ENCODE measurements at places on chromosomes 1 and 21.

DNA sequence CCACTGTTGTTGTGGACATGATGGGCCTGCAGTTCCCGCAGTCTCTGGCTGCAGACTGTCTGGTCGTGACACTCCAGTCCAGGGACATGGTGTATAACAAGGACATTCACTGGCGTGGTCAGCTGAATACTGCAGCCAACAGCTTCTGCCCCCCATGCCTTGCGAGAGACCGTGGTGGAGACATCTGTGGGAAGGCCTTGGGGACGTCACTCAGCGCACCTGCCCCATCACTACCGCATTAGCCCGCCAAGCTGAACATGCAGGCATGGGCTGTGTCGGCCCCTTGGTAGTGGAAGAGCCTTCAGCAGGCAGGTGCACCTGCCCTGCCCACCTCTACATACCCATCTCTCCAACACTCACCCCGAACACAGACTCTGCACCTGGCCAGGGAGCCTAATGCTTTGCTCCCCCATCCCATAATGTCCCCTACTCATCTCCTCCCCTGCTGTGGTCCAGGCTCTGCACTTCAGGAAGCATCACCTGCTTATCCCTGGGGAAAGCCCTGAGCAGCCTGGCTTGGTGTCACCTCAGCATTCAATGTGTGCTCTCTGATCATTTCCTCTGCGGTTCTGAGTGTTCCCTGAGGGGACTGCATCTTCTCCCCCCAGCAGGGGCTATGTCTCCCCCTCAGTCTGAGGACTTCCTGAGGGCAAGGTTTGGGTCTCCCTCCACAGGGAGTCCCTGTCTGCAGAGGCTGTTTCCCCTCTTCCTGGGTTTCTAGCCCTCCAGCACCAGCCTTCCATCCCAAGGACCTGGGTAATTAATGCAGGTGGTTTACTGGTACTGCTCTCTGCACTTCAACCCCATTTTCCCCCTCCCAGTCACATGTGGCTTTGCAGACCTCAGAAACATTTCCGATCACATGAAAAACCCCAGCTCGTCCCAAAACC lies 3.2 kb downstream of the PGLYRP4 start:
- DNase-seq, result no peak

DNA sequence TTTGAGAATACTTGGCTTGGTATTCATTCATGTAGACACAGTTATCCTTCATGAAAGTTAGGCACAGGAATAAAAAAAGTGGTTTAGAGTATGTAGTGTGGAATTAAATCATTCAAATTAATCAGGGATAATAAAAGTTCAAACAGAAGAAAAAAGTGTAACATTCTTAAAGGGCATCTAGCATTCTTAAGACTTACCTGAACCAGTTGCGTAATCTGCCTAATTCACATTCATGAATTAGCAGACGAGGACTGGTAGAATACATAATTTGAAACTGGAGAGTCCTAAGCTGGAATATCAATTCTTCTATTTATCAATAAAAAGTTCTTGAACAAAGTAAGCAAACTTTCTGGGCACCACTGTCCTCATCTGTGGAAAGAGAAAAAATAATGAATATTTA lies 157.0 kb upstream of the DEPDC1 start:
- DNase-seq, result no peak

GRCh38 chr1:104785575-104786187 lies 1036.0 kb downstream of the AMY1C start:
- no peak for DNase-seq

DNA sequence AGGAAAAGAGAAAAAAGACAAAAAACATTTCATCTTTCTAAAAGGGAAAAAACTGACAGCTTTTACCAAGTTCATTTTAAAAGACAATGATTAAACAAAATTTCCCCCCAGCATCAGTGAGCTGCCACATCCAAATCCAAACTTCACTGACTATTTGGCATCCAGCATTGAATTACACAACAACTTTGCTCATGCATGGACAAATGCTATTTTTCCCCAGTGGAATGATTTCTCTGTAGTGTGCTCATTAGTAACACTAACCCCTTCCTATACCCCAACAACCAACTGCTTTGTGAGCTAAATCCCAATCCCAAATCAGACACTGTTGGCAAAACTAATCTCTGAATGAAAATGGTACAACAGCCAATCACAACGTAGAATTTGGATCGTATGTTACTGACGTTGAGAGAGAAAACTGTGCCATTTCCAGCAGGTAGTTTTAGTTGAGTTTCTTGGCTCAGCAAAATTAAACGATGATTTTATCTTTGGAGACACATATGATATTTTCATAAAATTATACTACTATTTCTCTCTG lies 37.9 kb downstream of the PIK3R3 start:
- no peak for DNase-seq

DNA sequence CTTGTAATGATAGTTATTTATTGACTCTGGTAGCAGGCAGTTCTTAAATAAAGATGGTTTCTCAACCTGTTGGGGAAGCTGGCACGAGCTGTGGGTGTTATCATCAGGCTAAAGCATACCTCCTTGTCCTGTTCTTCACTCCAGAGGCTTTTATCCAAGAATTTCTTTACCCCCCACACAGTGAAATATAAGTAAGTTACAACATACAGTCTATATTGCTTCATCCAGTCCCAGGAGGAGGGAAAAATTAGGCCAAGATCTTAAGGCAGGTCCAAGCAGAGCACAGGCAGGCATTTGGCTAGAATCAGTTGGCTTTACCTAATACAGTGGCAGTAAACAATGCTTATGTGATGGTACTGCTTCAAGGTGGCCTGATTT lies 6.3 kb downstream of the TMEM81 start:
- no peak for DNase-seq

- no peak for DNase-seq
Observed at GRCh38 chr21:17858747-17859146, 39.6 kb upstream of the C21orf91 start.

GRCh38 chr1:178189814-178190213 lies 95.9 kb downstream of the RASAL2 start:
- no peak for DNase-seq

- peak; percentile 59 for DNase-seq
Observed at GRCh38 chr21:44297525-44298290, 2.1 kb upstream of the PFKL start.

DNA sequence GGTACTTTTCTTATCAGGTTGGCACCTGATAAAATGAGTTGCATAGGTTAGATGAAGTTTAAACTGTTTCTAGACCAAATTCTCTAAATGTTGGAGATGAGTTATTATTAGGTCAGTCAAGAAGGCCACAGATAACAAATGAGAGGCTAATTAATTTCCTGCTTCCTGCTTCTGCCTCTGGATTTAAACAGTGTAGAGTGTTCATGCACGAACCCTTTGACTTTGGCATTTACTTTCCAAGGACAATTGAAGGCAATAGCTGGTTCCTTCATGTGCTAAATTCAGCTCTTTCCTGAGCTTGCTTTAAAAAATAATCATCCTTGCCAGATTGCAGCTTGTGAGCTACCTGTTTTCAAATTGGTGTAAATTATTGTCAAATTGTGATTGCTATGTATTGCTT lies 80.6 kb downstream of the RASAL2 start:
- DNase-seq, result no peak

DNA sequence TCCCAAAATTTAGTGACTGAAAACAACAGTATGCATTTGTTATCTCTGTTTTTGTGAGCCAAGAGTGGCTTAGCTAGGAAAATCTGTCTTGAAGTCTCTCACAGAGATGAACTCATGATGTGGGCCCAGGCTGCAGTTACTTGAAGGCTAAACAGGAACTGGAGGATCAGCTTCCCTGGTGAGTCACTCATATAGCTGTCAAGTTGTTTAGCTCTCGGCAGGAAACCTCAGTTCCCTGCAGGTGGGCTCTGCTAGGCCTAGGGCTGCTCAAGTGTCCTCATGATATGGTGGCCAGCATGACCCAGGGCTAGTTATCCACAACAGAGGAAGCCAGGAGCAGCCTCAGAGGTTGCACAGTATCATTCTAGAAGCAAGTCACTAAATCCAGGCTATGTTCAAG lies 30.2 kb upstream of the DDX59 start:
- no peak for DNase-seq
